ENCODE measurements at places on chromosomes 13 and 19. TPM values are rescaled to one million over a fixed set of nuclear protein-coding genes. Genes with fewer than 3 reads are reported as not detected.
A peak's percentile ranks its signal among the peaks of the same experiment; 100 is the strongest.

DNA sequence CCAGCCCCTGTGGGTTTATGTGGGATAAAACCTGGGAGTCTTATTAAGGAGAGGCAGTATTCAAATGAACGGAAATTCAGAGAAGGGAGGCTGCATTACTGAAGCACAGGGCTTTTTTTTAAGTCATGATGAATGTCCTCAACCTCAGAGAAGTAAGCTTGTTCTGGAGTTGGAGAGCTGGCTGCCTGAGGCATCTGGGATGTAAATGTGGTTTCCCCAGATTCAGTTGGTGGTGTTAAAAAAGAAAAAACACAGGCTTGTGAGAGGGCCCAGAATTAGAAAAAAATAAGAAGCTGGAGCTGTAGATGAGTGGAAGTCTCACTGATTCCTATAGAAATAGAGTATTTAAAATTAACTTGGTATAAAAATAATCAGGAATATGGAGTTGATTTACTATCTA is 64.0 kb upstream of the GPR12 start:
- no peaks in the 10 kb centered on the region for H3K27me3 ChIP-seq
- DNase-seq = no peak
- H3K27ac ChIP-seq = no peak overlapping the region
- H3K4me3 ChIP-seq = no peak overlapping the region
- no peaks in the 10 kb centered on the region for H3K4me1 ChIP-seq

Gene FCGBP
- 142 TPM for total RNA-seq

DNA sequence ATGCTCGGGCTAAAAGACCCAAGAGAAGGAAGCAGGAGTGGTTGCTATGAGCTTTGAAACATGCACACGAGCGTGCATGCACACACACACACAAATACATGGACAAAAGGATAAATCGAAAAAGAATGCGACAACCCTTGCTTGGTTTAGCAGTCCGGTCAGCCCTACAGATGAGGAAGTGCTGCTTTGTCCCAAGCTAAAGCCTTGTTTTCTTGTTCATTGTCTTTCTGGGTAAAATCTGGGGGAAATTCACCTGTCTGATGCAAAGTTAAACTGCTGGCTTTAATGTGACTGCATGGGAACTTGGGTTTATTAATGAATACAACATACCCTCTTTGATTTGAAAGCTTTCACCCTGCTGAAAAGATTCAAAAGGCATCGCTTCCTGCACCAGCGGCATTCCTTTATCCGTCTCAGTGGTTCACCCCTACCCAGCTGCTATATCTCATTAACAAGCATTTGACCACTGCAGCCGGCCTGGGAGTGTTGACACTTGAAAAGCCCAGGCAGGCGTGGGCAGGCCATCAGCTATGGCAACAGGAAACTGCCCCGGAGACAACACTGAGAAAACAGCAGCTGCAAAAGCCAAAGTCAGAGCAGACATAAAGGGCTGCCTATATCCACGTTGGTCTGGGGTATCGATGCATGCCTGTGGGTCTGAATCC is 301.7 kb downstream of the NDFIP2 start:
- no peak overlapping the region for H3K4me3 ChIP-seq
- H3K27me3 ChIP-seq = no peaks in the 10 kb centered on the region
- H3K27ac ChIP-seq = no peak overlapping the region
- no peaks in the 10 kb centered on the region for H3K36me3 ChIP-seq
- no peak for DNase-seq
- H3K4me1 ChIP-seq = no peaks in the 10 kb centered on the region

Gene PRR12
- 24.5 TPM for total RNA-seq

Gene ZBTB32
- not detected for total RNA-seq

Gene POU2F2
- total RNA-seq = 0.85 TPM

Gene ZSCAN4
- total RNA-seq = not detected

DNA sequence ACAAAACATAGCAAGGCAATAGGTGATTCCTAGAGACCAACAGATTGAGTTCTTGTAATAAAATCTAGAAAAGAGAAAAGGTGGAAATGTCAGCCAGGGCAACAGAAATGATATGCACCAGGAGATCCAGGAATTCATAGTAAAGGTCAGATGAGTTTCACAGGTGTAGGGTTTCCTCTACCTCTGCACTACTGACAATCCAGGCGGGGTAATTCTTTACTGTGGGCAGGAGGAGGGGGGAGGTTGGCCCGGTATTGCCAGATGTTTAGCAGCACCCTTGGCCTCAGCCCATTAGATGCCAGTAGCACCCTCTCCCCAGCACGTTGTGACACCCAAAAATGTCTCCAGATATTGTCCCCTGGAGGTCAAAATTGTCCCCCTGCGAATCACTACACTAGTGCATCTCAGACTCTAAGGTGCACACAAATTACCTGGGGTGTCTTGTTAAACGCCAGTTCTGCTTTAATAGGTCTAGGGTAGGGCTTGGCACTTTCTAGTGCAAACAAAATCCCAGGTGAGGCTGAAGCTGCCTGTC is 3.5 kb upstream of the UBAC2 start:
- peaks cover 6% of the 10 kb centered on the region for H3K4me1 ChIP-seq
- no peak for DNase-seq
- H3K27me3 ChIP-seq = no peaks in the 10 kb centered on the region
- H3K36me3 ChIP-seq = no peaks in the 10 kb centered on the region
- H3K4me3 ChIP-seq = no peak overlapping the region

Gene SLAIN1
- 10.5 TPM for total RNA-seq

GRCh38 chr19:47633996-47634395 is 25.1 kb downstream of the BICRA start:
- H3K4me3 ChIP-seq = no peak overlapping the region
- no peak for DNase-seq
- H3K36me3 ChIP-seq = peaks cover 2% of the 10 kb centered on the region
- peaks cover 16% of the 10 kb centered on the region for H3K4me1 ChIP-seq

GRCh38 chr13:33105387-33106005 is 89.3 kb downstream of the KL start:
- peaks cover 11% of the 10 kb centered on the region for H3K36me3 ChIP-seq
- peaks cover 23% of the 10 kb centered on the region for H3K4me1 ChIP-seq
- H3K27me3 ChIP-seq = no peaks in the 10 kb centered on the region
- H3K4me3 ChIP-seq = no peak overlapping the region
- H3K27ac ChIP-seq = no peak overlapping the region

GRCh38 chr13:74203576-74203975 is 69.4 kb upstream of the KLF12 start:
- H3K36me3 ChIP-seq = no peaks in the 10 kb centered on the region
- H3K27ac ChIP-seq = no peak overlapping the region

Gene POP4
- total RNA-seq = 58.8 TPM

Gene TNFRSF19
- 1.4 TPM for total RNA-seq

Gene ZNF616
- 2.8 TPM for total RNA-seq

GRCh38 chr19:10454267-10454666 is 33.9 kb downstream of the PDE4A start:
- peaks cover 2% of the 10 kb centered on the region for H3K36me3 ChIP-seq
- H3K27ac ChIP-seq = no peak overlapping the region
- no peak overlapping the region for H3K4me3 ChIP-seq
- H3K27me3 ChIP-seq = no peaks in the 10 kb centered on the region
- DNase-seq = no peak

GRCh38 chr13:97567510-97568243 is 133.7 kb downstream of the RAP2A start:
- H3K4me3 ChIP-seq = no peak overlapping the region
- H3K36me3 ChIP-seq = no peaks in the 10 kb centered on the region
- no peak for DNase-seq
- H3K27me3 ChIP-seq = no peaks in the 10 kb centered on the region

- peaks cover 80% of the 10 kb centered on the region for H3K4me1 ChIP-seq
- no peaks in the 10 kb centered on the region for H3K27me3 ChIP-seq
- H3K27ac ChIP-seq = peak overlapping the region; percentile 77
- H3K36me3 ChIP-seq = no peaks in the 10 kb centered on the region
Measured at GRCh38 chr13:111202156-111202621, 87.1 kb downstream of the ARHGEF7 start.

GRCh38 chr13:106426909-106427308 is 108.6 kb downstream of the EFNB2 start:
- no peak overlapping the region for H3K4me3 ChIP-seq
- no peak overlapping the region for H3K27ac ChIP-seq
- no peak for DNase-seq
- H3K4me1 ChIP-seq = no peaks in the 10 kb centered on the region

DNA sequence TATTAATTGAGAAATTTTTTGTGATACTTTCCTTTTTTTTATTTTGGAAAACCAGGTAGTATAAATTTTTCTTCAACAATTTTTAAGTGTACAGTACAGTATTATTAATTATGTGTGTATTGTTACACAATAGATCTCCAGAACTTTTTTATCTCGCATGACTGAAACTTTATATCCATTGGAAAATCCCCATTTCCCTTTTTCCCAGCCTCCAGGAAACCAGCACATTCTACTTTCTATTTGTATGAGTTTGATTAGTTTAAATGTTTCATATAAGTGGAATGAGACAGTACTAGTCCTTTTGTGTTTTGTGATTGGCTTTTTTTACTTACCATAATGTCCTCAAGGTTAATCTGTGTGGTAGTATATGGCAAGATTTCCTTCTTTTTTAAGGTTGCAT is 399.5 kb upstream of the ARGLU1 start:
- no peak overlapping the region for H3K27ac ChIP-seq
- DNase-seq = no peak
- no peak overlapping the region for H3K4me3 ChIP-seq
- no peaks in the 10 kb centered on the region for H3K36me3 ChIP-seq
- H3K27me3 ChIP-seq = no peaks in the 10 kb centered on the region

DNA sequence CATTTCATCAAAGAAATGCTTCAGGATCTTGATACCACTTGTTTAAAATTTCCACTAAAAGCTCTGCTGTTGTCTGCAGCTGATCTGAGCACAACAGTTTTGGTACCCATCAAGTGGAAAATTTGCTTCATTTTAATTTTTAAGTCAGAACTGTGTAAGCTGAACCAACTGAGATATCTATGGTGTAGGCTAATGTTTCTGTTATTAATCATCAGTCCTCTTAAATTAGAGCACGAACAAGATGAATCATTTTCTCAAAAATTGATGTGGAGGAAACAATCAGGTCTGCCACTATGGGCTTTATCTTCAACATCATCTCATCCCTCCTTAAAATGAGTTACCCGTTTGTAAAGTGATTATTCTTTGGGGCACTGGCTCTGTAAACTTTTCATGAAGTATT is 221.5 kb upstream of the NBEA start:
- no peaks in the 10 kb centered on the region for H3K36me3 ChIP-seq
- DNase-seq = no peak
- no peaks in the 10 kb centered on the region for H3K4me1 ChIP-seq
- no peak overlapping the region for H3K27ac ChIP-seq
- H3K4me3 ChIP-seq = no peak overlapping the region

- H3K27me3 ChIP-seq = no peaks in the 10 kb centered on the region
- H3K27ac ChIP-seq = no peak overlapping the region
- H3K4me3 ChIP-seq = no peak overlapping the region
- DNase-seq = no peak
- H3K4me1 ChIP-seq = no peaks in the 10 kb centered on the region
- H3K36me3 ChIP-seq = no peaks in the 10 kb centered on the region
Measured at GRCh38 chr19:29800100-29800825, 11.5 kb upstream of the CCNE1 start.

GRCh38 chr13:59950266-59950665 is 213.5 kb downstream of the DIAPH3 start:
- H3K36me3 ChIP-seq = no peaks in the 10 kb centered on the region
- no peaks in the 10 kb centered on the region for H3K27me3 ChIP-seq
- no peak for DNase-seq
- no peak overlapping the region for H3K4me3 ChIP-seq
- no peaks in the 10 kb centered on the region for H3K4me1 ChIP-seq

Gene ZNF799
- total RNA-seq = 6.8 TPM

GRCh38 chr19:51319649-51320279 is 8.3 kb downstream of the IGLON5 start:
- no peak for DNase-seq
- H3K27ac ChIP-seq = no peak overlapping the region
- no peaks in the 10 kb centered on the region for H3K36me3 ChIP-seq

Gene ZNF506
- 55.5 TPM for total RNA-seq

GRCh38 chr13:105135852-105136615 is 1399.4 kb downstream of the EFNB2 start:
- no peak overlapping the region for H3K4me3 ChIP-seq
- H3K27me3 ChIP-seq = no peaks in the 10 kb centered on the region
- H3K27ac ChIP-seq = no peak overlapping the region
- no peaks in the 10 kb centered on the region for H3K36me3 ChIP-seq
- H3K4me1 ChIP-seq = peaks cover 5% of the 10 kb centered on the region

Gene TUBA3C
- not detected for total RNA-seq

DNA sequence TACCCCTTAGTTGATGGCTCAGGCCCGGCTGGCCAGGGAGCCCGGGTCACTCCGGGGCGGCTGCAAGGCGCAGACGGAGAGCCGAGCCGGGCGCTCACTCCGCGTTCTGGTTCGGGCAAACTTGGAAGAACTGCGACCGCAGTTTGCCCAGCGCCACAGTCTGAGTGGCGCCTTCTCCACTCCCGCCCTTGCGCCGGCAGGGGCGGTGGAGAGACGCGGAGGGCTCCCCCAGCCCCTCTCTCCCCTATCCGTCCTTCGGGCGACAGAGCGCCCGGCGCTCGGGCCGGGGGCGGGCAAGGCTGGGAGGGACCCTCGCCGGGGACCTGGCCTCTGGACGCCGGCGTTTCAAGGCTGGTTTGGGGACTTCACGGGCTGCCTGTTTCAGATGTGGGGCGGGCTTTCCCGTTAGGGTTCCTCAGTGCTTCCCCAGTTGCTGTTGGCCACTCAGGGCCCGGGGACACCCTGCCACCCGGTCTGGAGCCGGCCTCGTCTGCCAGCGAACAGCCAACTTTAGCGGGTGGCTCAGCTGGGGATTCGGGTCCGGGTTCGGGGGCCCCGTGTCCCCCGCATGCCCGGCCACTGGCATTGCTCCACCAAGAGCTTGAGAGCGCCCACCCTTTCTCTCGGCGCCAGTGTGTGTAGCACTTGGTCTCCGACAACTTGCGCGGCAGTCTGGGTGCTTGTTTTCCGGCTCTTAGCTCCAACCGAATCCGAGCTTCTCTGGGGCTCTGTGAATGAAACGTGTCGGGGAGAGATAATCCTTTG is 1.5 kb downstream of the GPC6 start:
- no peak for DNase-seq
- no peaks in the 10 kb centered on the region for H3K27me3 ChIP-seq
- no peaks in the 10 kb centered on the region for H3K36me3 ChIP-seq
- peak overlapping the region; percentile 81 for H3K4me3 ChIP-seq
- H3K4me1 ChIP-seq = peaks cover 14% of the 10 kb centered on the region

Gene F2RL3
- 5.4 TPM for total RNA-seq

Gene PSG1
- not detected for total RNA-seq

DNA sequence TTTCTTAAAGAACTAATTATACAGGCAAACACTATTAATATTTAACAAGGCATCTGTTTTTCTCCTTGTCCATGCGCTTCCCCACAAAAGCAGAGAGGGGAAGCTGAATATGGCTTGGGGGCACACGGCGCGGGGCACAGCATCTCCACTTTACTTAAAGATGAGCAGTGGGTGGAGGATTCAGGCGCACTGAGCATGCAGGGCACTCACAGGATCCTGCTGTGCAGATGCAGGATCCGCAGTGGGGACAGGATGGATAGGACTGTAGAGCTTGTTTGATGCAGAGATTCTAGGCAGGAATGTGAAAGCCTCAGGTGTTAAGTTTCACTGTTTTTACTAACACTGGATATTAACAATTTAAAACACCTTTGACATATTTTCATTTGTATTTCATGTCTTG is 43.3 kb downstream of the ATP11A start:
- no peaks in the 10 kb centered on the region for H3K27me3 ChIP-seq
- no peak for DNase-seq
- no peaks in the 10 kb centered on the region for H3K4me1 ChIP-seq
- H3K36me3 ChIP-seq = no peaks in the 10 kb centered on the region
- H3K4me3 ChIP-seq = no peak overlapping the region

Gene VASP
- total RNA-seq = 287 TPM

GRCh38 chr13:66700117-66700601 is 530.0 kb downstream of the PCDH9 start:
- no peak for DNase-seq
- no peak overlapping the region for H3K27ac ChIP-seq
- H3K27me3 ChIP-seq = no peaks in the 10 kb centered on the region
- H3K36me3 ChIP-seq = no peaks in the 10 kb centered on the region

Gene PIP5K1C
- 84.5 TPM for total RNA-seq
